ENCODE measurements at places on chromosomes 5 and 9.

DNA sequence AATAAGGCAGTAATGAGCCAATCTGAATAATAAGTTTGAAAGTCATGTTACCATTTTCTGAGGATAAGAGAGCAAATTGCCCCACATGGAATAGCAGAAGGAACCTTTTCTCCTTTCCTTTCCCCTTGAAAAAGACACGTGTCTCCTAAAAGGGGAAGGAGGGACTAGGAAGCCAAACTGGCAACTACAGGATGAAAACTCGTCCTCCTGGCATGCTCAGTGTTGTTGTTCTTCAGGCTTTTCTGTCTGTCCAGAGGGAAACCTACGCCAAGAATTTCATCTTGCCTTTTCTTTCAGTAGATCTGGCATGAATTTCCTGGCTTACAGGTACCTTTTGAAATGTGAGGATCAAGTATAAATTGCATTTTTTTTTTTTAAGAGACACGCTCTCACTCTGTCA lies 355.9 kb upstream of the TLE4 start:
- no peak for DNase-seq

DNA sequence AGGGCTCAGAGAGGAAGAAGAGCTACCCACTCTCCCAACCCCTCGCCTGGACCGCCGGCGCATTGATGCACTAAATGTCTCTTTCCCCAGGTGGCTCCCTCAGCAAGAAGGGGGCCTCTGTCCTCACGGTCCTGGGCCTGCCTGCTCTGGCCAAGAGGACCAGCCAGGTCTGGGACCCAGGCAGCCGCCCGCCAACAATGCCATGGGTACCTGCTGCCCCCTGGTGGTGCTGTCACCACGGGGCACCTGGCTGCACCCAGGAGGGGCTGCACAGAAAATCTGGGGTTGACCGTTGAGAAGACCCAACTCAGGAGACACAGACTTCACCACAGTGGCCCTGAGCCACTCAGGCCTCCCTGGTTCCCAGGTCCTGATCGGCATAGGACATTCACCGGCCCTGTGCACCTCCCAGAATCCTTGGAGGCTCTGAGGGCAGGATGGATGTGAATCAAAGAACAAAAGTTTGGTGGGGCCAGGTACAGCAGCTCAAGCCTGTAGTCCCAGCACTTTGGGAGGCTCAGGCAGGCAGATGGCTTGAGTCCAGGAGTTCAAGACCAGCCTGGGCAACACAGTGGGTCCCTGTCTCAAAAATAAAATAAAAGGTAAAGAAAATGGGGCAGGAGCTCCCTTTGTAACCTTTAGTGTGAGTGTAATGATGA lies 2.4 kb upstream of the VAV2 start:
- DNase-seq = peak; percentile 60

GRCh38 chr9:131274674-131275331 lies 1.5 kb downstream of the FAM78A start:
- DNase-seq = no peak

DNA sequence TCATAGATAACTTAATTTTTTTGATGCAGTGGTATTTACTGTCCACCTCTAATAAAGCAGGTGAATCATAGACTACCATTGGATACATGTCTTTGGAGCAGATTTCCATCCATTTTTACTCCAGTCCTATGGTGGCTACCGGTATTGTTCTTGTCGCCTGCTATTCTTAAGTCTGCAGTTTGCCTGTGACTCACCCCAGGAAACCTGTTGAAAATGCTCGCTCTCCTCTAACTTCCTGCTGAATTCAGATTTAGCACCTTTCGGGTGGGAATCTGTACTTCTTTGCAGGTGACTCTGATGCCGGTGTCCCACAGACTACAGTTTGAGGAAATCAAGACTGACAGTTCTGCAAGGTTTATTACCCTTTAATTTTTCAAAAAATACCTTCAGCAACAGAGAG lies 58.8 kb upstream of the DHFR start:
- DNase-seq = no peak

DNA sequence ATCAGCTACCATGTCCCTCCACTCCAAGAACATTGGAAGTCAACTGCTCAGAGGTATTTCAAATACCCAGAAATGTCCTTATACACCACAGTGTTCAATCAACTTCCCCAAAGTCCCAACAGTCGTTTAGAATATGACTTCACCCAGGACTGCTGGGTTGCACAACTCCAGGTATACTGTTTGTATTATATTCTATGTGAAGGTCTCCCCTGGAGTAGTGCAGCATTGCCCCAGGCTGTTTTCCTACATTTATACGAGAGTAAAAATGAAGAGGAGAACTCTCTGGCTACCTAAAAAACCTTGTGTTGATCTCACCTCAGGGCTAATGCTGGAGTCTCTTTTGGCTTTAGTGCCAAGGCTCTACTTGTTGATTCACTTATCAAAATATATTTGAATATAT lies 183.6 kb upstream of the MAP3K1 start:
- no peak for DNase-seq

DNA sequence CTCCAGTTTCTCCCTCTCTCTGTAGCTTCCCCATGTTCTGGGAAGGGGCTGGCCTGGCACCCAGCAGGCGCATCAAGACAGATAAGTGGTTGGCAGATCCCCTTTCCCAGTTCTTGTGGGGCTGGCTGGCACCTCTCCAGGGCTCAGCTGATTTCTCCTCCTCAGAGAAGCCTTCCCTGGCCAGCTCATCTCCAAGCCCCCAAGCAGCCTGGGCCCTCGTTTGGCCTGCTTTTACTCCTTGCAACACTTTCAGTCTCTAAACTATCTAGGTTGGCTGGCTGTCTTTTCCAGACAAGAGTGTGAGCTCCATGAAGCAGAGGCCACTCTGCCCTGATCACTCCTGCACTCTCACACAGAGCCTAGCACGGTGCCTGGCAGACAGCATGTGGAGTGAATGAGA lies 13.5 kb downstream of the MACROH2A1 start:
- no peak for DNase-seq

DNA sequence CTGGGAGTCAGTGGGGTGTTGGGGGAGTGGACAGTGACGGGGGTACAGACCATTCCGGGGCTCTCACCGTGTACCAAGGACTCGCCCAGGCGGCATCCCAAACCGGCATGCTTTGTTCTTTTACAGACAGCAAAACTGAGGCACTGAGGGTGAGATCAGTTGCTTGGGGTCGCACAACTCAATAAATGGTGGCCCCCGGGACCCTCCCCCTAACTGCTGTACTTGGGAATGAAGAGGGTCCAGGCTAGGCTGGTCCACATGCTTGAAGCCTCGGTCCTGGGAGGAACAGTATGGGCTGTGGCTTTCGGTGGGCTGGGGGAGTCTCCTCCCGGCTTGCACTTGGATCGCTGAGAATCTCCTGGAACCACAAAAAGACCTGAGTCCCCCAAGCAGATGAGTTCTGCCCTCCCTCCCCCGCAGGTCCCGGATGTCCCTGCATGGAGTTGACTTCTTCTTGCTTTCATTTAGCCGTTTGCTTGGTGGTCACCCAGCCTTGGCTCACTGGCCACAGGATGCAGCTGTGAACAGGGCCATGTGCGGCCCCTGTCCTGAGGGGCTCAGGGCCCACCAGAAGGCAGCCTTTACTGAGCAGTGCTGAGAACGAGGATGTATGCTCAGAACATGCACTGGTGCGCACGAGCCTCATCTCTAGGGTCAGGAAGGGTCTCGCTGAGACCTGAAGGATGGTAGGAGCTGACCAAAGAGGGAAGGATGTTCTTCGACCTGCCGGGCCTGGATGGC lies 4.2 kb downstream of the LAMC3 start:
- DNase-seq = no peak

- no peak for DNase-seq
Observed at GRCh38 chr5:500491-500890, 23.8 kb downstream of the SLC9A3 start.

Measured in NCI-H2107 (cell line).